ENCODE measurements at places on chromosomes 12 and 14.

DNA sequence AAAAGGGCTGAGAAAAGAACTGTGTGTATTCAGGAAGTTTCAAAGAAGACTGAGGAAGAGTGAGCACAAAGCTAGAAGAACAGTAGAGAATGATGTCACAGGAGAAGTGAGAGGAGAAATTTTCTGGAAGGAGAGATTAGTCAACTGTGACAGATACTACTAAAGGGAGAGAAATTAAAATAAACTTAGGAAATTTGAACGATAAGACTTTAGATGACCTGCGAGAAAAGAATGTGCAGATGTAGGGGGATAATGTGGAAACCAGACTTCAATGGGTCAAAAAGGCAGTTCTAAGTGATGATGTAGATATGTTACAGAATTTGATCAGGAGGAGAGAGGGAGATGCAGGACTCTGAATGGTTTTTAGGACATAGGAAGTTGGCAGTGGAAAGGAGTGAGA is 287.4 kb downstream of the SYT1 start:
- DNase-seq: no peak

GRCh38 chr12:108595711-108596647 is 1.9 kb downstream of the TMEM119 start:
- no peak for DNase-seq

- no peak for DNase-seq
Observed at GRCh38 chr12:71477609-71478008, 38.0 kb downstream of the LGR5 start.

DNA sequence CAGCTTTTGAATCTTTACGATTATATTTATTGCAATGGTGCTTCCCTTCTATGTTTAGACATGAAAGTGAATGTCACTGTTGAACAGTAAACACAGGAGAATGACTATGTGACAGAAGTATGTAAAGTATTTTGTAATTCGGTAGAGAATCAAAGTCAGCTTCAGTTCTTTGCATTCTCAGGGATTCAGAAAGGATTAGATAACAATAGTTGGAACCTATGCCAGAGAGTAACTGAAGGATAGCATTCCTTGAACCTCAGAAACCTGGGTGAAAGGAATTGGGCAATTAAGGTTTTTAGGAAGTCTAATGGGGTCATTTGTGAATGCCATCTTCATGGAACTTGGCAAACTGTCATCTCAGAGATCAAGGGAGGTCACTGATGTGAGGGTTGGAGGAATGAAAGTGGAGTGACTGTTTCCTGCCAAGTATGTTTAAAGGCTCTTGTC is 305.3 kb upstream of the DDHD1 start:
- no peak for DNase-seq

DNA sequence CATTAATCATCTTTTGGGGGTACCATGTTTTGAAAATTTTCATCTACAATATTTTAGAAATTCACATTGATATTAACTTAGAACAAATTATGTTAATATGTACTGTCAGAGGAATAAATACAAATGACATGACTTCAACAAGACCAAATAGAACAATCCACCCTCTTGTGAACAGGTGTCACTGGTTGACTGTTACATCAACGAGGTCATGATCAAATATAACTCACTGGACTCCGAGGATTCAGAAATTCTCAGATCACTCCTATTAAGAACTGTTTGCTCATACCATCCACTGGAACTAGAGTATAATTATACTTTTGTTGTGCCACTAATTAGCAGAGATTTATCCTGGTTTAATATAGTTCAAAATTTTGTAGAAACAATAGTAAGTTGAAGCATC is 318.8 kb downstream of the PRKD1 start:
- DNase-seq: no peak

DNA sequence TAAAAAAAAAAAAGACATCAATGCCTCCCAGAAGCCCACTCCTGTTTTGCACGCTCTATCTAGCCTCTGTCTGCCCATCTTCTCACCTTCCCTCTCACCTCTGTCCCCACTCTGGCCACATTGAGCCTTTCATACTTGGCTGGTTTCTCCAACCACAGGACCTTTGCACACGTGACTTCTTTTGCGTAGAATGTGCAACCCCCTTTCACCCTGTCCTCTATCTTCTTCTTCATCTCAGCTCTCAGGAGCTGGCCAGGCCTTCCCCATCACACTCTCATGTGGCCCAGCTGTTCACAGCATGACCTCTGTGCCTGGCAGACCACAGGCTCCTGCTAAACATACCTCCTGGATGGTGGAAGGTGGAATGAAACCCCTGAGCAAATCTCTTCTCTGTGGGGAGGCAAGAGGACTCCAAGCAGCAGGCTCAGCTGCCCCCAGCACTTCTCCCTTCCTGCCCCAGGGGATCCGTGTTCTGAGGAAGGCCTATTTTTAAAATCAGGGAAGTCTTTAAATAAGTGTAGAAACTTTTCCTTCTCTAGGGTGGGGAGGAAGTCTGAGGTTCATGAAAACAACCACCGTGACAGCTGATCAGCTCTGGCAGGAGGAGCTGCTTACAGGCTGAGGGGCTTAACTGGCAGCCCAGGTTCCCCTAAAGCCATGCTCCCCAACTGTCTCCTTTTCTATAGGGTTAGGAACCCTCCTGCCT is 11.6 kb downstream of the HVCN1 start:
- no peak for DNase-seq

Measured in activated CD8-positive, alpha-beta memory T cell treated with anti-CD3 and anti-CD28 coated beads, Interleukin-2, amount 50 U/mL, for 4 hours (primary cell).